CD8-positive, alpha-beta T cell (primary cell): ENCODE measurements at places on chromosomes 13 and 19.

DNA sequence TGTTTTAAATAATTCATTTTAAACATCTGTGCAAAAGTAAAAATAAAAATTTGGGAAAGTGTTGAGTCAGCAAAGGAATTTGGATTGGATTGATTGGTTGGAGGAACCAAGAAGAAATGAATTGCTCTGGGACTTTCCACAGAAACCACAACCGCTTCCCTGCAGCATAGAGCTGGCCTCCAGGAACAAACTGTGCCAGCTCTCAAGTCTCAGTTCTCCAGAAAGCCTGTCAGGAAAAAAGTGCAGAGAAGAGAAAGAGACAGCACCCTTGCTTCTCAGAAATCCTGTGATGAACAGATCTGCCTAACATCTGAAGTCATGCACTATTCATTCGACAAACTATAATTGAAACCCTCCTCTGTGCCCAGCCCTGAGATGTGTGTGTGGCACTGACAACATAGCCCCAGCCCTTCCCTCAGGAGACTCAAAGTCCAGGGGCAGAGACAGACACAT lies 14.8 kb downstream of the LYPD3 start:
- DNase-seq: no peak

DNA sequence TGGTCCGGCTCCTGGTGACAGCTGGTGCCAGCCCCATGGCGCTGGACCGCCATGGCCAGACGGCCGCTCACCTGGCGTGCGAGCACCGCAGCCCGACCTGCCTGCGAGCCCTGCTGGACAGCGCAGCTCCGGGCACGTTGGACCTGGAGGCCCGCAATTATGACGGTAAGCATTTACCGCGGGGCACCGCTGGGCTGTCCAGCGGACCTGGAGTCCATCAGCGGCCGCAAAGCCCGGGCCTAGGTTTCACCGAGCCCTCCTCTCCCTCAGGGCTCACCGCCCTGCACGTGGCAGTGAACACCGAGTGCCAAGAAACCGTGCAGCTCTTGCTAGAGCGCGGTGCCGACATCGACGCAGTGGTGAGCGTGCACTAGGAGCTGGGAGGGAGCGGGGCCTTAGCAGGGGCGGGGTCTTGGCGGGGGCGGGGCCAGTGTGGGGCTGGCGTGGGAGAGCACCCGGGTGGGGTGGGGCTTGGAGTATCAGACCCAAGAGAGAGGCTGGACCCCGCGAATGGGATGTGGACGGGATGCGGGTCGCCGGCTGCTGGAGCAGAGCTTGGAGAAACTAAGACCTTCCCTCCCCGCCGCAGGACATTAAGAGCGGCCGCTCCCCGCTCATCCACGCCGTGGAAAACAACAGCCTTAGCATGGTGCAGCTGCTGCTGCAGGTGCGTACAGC lies 8.7 kb downstream of the BCL3 start:
- DNase-seq: peak; percentile 39

- DNase-seq: no peak
These were observed 52.0 kb downstream of the GNG7 start for GRCh38 chr19:2650515-2650914.

DNA sequence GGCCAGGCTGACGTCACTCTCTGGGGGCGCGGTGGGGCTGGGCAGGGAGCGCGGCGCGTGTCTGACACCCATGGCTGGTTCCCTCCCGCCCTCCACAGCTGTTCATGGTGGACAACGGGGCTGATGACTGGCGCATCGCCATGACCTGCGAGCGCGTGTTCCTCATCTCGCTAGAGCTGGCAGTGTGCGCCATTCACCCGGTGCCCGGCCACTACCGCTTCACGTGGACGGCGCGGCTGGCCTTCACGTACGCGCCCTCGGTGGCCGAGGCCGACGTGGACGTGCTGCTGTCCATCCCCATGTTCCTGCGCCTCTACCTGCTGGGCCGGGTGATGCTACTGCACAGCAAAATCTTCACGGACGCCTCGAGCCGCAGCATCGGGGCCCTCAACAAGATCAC lies 14.7 kb downstream of the KCNN1 start:
- DNase-seq: no peak

GRCh38 chr13:66069570-66069969 lies 1160.6 kb downstream of the PCDH9 start:
- no peak for DNase-seq

- DNase-seq: no peak
These were observed 141 bp downstream of the TRPC4 start for GRCh38 chr13:37869506-37869755.

DNA sequence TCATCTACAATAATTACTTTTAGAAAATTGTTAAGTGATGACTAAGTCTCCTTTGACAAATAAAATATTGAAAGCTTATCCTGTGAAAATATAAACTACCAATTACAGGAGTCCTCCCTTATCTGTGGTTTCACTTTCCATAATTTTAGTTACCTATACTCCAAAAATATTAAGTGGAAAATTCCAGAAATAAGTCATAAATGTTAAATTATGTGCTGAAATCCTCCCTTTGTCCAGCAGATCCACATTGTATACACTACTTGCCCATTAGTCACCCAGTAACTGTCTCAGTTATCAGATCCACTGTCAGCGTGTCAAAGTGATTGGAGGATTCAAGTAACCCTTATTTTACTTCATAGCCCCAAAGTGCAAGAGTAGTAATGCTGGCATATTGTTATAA lies 98.1 kb downstream of the SERP2 start:
- DNase-seq: no peak
